ENCODE measurements at places on chromosomes 6 and 20.

GRCh38 chr20:59933296-59933848, at the start of gene SYCP2:
Gene SYCP2 (minus strand): TSS chr20:59933637. CDS start chr20:59922413, 11,224 bp downstream.
- no peak for DNase-seq

GRCh38 chr6:30508890-30509736, 19.8 kb downstream of the HLA-E start:
- DNase-seq, result no peak

DNA sequence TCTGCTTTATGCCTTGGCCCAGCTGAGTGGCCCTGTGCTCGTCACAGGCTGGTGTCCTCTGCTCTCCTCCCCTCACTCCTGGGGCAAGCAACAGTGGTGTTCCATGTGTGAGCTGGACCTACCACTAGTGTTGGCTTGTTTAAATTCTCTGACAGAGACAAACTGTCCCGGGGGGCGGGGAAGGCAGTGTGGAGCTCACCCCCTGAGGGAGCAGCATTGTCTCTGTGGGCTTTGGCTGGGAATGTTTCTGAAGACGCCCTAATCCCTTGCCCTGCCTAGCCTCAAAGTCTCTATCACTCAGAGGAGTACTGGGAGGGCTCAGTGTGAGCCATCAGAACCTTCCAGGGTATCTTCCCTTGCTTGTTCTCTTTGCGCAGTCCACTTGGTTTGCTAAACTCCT, 5.2 kb upstream of the VEGFA start:
- no peak for DNase-seq

DNA sequence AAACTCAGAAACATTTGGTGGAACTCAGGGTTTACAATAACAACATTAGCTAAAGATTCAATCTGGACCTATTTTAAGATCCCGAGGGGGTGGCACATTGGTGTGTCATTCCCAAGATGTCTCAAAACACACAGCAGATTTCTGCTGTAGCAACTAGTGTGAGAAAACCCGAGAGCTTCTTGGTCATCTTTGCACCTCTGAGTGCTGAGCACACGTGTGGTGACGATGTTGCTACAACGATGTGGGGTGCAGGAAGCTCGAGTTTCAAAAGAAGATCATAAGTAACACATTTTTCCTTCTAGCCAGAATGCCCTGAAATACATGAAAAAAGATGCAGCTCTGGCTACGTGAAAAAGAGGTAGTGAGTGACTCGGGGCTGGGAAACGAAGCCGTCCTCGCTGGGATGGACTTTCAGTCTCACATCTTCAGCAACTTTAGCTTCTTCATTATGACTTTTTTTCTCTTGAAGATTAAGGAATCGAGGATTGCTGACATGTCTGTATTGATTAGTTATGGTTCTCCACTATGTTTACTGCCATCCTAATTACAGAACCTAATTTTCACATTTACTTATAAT, 1.5 kb downstream of the RAMACL start:
- no peak for DNase-seq
